Transverse colon (tissue), 4 donors: ENCODE measurements at places on chromosomes 1 and 21. TPM values are rescaled to one million over a fixed set of nuclear protein-coding genes. Genes with fewer than 3 reads are reported as not detected.

GRCh38 chr1:152459596-152460528 lies 45.8 kb upstream of the CRNN start:
- no peak overlapping the region for H3K27ac ChIP-seq
- peak; percentile 72 for DNase-seq
- H3K4me3 ChIP-seq: no peak overlapping the region
- no peaks in the 10 kb centered on the region for H3K4me1 ChIP-seq

- H3K36me3 ChIP-seq: no peaks in the 10 kb centered on the region
- no peak overlapping the region for H3K4me3 ChIP-seq
- no peaks in the 10 kb centered on the region for H3K27me3 ChIP-seq
- H3K27ac ChIP-seq: no peak overlapping the region
- peaks cover 16% of the 10 kb centered on the region for H3K4me1 ChIP-seq
Measured at GRCh38 chr1:208101661-208102431, 142.3 kb downstream of the PLXNA2 start.

- H3K36me3 ChIP-seq: no peaks in the 10 kb centered on the region
- H3K4me1 ChIP-seq: no peaks in the 10 kb centered on the region
- no peak for DNase-seq
Measured at GRCh38 chr1:82065916-82066315, 265.2 kb downstream of the ADGRL2 start.

Gene NCAM2
- not detected for total RNA-seq

Gene FTCD
- total RNA-seq: not detected

Gene S100A1
- total RNA-seq: 4.4 TPM
